Anterior cingulate cortex (tissue), 58 donors: ENCODE measurements at places on chromosomes 2 and 18.

GRCh38 chr2:191670076-191670475 is 7.9 kb upstream of the NABP1 start:
- DNase-seq = no peak

GRCh38 chr2:235255693-235256092 is 238.2 kb upstream of the AGAP1 start:
- no peak for DNase-seq

DNA sequence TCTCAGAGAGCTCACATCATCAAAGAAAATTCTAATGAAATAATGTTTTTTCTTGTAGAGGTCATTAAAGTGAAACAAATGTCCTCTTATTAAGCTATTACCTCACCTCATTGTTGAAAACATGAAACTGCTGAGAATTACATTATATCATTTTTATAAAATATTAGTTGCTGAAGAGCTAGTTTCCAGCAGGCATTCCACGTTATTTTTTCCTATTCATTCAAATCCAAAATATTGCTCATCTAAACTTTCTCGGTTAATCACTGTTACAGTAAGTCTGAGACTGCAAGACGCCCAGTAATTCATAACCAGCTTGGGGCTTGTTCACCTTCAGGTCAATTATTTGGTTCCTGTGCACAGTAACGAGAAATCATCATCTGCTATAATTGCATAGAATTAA is 138.5 kb upstream of the RASGRP3 start:
- DNase-seq = no peak

GRCh38 chr2:149094217-149095015 is 55.9 kb downstream of the LYPD6B start:
- no peak for DNase-seq

DNA sequence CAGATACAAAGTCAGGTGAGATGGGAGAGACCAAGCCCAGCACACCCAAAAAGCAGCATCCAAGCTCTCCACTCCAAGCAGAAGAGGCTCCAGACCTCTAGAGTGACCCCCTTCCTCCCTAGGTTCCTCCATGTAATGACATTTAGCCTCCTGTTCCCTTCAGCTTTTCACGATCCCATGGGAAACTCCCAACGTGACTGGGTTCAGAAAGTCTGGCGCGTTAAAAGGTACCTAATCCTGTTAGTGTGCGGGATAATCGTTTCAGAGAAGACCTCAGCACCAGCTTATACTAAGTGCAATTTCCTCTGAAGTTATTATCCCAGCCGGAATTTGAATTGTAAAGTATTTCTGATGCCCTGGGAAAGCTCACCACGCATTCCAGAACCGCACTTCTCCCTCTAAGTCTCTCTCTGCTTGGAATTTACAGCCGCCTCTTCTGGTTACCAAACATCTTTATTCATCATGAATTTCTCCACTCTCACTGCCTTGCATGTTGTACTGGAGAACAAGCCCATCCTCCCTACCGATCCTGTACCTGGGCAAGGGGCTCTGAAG is 46.9 kb downstream of the CCBE1 start:
- DNase-seq = no peak

- no peak for DNase-seq
Observed at GRCh38 chr18:51151568-51152511, 45.6 kb downstream of the MEX3C start.

DNA sequence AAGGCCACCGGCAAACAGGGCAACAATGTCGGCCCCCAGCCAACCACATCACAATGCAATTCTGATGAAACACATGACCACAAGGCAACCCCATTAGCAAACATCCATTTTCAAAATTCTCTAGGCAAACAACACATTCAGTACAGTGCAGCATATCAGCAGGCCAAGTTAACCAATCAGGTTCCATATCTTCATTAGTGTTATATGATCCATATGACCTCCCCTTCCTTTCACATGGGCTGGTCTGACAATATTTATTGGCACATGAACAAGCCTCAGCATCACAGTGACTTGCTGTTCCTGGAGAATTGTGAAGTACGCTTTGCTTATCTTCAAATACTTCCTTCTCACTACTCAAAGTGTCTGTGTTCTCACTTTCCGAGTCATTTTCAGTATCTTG is 19.8 kb downstream of the RNF103 start:
- no peak for DNase-seq

DNA sequence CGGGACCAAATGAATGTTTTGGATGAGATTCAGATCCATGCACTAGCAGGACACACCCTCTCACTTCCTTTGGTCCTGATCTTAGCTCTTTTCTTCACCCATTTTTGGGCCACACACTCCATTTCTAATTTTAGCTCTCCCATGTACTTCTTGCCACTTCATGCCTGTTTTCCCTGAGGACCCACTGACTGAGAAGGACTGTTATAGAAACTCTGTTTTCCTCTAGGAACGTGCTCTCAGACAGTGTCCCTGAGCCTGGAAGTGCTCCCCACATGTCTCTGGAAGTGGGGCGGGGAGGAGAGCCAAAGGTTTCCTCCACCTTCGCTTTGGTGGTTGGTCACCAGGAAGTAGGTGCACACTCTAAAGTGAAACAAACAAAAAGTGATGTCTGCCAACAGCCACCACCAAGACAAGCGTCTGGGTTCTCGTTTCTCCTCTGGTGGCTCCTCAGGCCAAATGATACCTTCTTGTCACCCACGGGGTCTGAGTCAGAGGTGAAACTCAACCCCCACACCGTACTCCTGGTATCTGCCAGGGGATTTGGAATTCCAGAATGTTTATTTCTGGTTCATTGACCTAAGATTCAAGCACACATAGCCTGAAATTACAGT is 74.7 kb downstream of the MERTK start:
- no peak for DNase-seq

- DNase-seq = no peak
Observed at GRCh38 chr2:168426861-168427260, 29.2 kb upstream of the CERS6 start.

DNA sequence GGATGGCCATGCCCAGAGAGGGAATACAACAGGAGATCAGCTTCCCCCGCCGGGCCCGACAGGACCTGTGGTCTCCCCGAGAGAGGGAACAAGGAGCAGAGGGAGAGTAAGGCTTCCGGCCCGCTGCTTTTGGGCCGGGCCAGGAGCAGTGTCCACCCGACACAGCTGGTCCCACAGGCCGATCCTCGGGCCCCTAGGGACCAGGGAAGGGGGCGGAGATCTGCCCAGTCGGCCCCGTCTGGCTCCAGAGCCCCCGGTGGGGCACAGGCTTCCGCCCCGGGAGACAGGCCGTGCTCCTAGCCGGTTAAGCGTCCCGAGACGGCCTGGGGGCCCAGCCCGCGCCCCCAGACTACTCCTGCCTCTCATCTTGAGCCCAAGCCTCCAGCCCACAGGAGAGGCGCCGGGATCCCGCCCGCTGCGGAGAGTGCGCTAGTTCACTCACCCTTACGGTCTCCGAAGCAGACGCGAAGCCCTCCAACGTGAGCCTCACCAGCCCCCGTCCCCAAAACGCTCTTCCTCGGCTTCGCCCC is at the start of gene MCFD2:
Gene MCFD2, minus strand, starts transcription at position 526 of the 530 bp plus-strand sequence. CDS start 6,635 bp downstream, outside the sequence.
- DNase-seq = no peak

- no peak for DNase-seq
Observed at GRCh38 chr2:136310005-136310495, 192.1 kb upstream of the CXCR4 start.

- no peak for DNase-seq
Observed at GRCh38 chr2:14137643-14138042, 494.9 kb upstream of the LRATD1 start.

DNA sequence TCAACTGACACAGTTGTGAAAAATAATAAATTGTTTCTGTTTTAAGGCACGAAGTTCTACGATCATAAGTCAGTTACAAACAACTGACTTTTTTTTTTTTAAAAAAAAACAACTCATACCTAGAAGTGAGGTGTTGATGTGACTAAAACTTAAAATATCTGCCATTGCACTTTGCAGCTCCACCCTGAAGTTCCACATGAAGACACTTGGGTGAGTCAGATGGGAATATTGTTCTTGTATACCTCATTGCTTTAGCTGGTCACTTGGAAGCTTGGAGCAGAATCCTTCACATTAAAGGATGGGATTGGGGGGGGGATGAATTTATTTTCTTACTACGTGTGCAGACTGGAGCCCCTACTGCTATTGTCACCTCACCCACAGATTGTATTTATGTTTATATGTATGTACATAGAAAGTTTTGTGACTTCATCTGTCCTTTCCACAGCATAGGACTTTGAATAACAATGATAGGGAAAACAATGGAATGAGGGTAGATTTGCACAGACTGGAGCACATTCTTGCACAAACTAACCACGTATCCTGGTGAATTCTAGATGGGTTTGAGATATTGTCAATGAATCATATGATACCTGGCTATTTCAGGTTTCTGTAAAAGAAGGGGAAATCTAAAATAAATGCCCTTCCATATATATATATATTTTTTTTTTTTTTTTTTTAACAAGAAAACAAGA is 57.9 kb upstream of the ARHGAP15 start:
- no peak for DNase-seq

- DNase-seq = no peak
Observed at GRCh38 chr2:62578803-62579640, 73.0 kb upstream of the TMEM17 start.

GRCh38 chr18:3793545-3793944 is 343.6 kb downstream of the TGIF1 start:
- DNase-seq = no peak

DNA sequence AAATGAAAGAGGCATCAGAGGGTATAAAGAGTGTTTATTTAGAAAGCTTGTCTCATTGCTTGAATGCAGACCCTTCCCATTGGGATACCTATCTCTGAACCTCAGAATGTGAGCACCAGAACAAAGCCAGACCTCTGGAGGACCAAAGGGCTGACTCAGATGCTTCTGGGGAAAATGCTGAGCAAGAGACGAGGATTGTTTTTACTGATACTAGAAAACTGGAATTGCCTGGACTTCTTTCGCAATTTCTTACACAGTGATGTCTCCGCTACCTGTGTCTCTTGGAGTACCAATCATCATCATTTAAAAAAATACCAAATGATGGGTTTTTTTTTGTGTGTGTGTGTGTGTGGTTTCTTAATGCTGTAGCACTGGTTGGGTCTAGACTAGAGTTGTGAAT is 55.6 kb upstream of the CCDC85A start:
- DNase-seq = no peak

DNA sequence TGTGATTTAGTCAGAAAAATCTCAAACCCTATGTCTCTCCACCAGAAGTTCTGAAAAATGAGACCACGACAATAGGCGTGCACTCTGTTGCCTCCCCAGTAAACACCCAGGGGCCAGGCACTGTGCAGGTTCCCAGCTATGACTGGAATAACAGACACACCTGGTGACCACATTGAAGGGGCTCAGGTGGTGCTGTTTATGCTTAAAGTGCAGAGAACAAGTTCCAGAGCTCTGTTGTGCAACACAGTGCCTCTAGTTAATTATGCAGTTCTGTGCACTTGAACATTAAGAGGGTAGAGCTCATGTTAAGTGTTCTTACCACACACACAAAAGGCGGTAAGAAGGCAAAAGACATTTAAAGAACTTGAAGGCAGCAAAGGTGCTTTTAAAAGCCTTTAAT is 52.6 kb upstream of the AFF3 start:
- DNase-seq = no peak

- DNase-seq = no peak
Observed at GRCh38 chr2:54000524-54000923, 29.7 kb upstream of the PSME4 start.

DNA sequence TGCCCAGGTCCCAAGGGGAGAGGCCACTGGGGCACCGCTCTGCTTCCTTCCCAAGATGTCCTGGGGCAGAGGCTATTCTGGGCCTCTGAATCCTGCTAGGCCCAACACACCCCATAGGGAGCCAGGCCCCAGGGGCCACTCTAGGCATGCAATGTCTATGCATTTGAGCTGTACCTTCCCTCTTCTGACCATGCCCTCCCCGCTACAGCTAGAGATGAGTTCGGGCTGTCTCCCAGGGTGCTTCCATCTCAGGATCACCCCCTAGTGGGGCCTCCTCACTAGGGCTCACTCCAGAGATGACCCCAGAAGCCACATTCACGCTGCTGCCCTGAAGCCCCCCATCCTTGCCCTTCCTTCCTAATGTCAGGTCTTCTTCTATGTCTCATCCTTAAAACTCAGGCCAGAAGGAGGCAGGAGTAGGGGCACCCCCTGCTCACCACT is 54.4 kb downstream of the TNS1 start:
- no peak for DNase-seq

- no peak for DNase-seq
Observed at GRCh38 chr2:96890726-96891385, 21.0 kb upstream of the SEMA4C start.

DNA sequence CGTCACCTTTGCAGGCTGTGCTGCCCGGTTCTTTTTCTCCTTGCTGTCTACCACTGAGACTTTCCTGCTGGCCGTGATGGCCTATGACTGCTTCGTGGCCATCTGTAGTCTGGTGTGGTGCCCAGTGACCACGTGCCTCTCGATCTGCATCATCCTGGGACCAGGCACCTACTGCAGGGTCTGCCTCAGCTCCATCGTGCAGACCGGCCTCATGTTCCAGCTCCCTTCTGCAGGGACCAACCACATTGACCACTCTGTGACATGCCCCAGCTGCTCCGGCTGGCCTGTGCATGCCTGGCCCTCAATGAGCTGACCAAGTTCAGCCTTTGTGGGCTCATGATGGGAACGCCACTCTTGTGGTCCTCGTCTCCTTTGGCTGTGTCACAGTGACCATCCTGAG is 26.7 kb downstream of the COPS9 start:
- no peak for DNase-seq

- DNase-seq = no peak
Observed at GRCh38 chr2:118710481-118710880, 137.0 kb downstream of the EN1 start.

DNA sequence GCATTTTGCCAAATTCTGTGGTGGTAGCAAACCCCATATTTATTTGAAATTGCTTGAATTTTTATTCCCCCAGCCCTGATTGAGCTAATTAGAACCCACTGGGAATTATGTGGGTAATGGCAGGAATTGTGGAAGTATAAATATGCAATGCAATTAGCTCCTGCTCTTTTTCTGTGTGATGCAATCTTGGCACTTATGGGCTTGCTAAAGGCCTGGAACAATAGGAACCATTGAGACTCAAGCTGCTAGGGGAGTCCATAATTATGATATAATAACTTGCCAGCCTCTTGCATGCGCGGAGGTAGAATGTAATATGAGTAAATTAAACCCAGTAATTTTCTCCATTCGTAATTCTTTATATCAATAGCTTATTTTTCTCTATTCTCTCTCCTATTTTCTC is 267.6 kb upstream of the THSD7B start:
- DNase-seq = no peak

DNA sequence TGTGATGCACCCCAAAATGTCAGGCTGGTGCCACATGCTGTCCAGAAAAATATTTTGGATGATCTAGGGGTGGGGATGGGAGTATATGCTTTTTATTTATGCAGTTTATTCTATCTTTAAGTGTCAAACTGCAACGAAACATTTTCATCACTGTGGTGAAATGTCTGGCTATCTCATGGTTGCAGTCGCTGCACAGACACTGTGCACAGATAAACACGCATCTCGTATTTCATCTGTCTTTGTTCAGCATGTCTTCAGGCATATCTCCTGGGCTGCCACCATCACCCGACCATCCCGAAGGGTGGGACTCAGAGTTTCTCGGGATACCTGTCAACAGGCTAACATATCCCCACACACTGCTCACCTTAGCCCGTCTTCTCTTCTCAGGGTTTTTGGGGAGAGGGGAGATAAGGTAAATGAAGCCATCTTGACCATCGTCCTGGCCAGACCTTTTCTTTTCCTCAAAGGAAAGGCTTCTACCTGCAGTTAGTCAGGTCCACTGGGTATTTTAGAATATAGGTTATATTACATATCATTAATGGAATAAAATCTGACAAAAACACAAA is 80.7 kb upstream of the NABP1 start:
- no peak for DNase-seq

GRCh38 chr2:149924028-149924427 is 336.5 kb upstream of the MMADHC start:
- DNase-seq = no peak
